ENCODE measurements at places on chromosomes 4 and X. TPM values are rescaled to one million over a fixed set of nuclear protein-coding genes. Genes with fewer than 3 reads are reported as not detected.

- no peak for DNase-seq
These were observed 240.4 kb upstream of the LDB2 start for GRCh38 chr4:17138847-17139246.

DNA sequence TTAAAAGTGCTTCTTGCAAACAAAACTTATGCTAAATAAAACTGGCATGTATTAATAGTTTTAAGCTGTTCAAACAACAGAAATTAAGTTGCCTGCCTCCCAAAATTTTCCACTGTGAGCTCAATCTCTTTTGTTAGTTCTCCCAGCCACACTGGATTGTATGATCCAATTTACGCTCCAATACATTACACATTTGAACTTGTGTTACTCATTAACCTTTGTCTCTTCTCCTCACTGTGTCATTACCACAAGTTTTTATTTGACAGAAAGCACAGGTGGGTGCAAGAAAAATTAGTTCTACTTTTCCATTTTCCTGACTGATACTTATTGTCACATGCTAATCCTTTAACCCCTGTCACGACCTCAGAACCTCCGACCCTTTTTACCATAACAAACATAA, 55.5 kb downstream of the SHISA3 start:
- no peak for DNase-seq

Gene WNK3
- 0.40 TPM for total RNA-seq

DNA sequence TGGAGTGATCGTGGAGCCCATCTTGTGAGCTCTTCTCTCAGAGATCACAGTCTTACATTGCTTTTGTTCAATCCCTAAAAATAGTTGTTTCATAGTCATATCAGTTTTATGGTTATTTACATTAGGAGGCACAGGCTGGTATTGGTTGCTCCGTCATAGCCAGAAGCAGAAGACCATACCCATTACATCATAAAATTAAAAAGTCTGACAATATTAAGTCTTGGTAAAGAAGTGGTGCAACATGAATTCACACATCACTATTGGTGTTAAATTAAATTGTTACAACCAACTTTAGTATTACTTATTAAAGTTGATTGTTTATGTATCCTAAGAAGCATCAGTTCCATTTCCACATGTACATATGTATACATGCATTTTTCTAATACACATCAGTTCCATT, 84.6 kb downstream of the LARP1B start:
- DNase-seq: no peak

DNA sequence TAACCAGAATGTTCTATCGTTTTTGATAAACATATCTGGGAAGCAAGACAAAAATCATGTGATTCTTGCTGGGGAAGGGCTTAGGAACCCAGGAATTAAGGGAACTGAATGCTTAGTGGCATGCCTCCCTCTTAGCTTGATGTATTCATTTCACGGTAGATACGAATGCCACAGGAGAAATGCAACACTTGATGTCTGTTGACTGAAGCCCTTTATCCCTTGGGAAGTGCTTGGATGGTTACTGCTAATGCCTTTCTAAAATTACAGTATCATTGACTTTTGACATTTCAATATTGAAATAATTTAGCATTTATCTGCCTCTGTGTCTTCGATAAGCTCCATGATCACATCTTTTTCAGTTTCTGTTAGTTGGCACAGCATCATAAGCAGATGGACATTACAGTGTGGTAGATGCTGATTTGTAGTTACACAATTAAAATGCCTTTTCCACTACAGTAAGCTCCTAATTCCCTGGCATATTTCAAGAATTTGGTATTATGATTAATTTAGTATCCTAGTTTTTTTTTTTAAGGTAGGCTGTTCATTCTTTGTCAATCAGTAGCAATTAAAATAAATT, 226.7 kb downstream of the ARHGAP10 start:
- no peak for DNase-seq

GRCh38 chrX:71533516-71533850, 579 bp downstream of the OGT start:
- DNase-seq: no peak

- DNase-seq: no peak
These were observed 1191.3 kb upstream of the IGFBP7 start for GRCh38 chr4:58301376-58301999.

GRCh38 chr4:79526641-79527565, 118.9 kb upstream of the GK2 start:
- DNase-seq: no peak

DNA sequence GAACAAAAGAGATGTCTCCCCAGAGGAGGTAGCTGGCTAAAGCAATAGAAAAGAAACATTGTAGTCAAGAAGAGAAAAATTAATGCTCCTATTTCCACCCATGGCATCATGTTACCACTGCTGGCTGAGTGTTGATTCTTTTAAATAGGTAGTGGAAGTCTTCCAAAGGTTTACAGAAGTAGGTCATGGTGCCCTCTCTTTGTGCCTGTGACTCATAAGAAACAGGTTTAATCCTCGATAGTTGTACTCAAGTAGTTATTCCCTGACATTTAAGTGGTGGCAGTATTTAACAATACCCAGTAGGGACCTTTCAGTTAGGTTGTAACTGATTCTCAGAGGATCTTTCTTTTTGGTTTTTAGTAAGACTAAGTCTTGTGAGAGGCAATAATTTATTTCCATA, 247.8 kb downstream of the TEX13A start:
- DNase-seq: no peak

Gene ABCG2
- 121 TPM for total RNA-seq

GRCh38 chr4:94378047-94378446, 35.4 kb upstream of the HPGDS start:
- DNase-seq: no peak

DNA sequence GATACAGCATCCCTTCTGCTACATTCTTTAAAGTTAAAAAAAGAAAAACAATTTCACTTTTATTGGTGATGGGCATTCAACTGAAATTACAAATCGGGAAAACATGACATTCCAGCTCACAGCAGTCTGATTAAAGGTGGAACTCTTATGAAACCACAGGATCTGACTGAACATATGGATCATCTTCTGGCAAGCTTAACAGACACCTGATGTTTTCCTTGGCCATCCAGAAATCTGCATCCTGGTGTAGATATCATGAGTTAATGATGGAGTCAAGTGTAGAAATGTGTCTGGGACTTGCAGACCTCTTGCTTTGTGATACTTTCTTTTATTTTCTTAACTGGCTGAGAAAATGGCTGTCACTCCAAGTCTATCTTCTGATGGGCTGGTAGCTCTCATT, 167.9 kb downstream of the CBR4 start:
- no peak for DNase-seq

DNA sequence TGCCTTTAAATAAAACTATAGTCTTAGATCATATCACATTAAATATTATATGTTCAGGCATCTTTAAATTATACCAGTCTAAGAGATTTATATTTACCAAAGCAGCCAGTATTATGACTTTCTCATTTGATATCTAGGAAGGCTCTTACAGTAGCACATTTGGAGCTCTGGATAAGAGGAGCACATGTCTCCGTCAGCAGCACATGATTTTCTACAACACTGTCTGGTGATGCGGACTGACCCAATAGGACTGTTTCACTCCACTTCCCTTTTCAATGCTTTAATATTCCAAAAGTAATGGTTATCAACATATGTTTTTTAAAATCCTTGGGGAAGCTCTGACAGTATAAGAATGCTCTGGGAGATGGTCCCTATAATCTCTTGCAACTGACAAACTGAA, 61.5 kb downstream of the HAUS3 start:
- no peak for DNase-seq

Gene PABPC1L2A
- total RNA-seq: not detected

DNA sequence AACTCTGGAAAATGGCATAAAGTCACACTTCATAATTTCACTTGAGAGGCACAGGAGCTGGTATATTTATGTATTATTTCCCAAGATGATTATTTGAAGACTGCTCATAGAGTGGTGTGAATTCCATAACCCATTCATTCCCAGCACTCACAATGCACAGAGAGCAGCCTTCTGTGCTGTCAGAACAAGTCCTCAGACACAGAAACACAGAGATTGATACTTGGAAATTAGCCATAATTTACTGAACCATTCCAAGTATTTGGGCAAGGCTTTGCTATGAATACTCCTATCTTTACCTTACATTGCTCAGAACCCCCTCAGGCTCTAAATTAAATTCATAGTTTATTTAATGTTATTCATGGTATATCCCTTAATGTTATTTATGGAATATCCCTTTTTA, 53.6 kb downstream of the PABPC4L start:
- no peak for DNase-seq

GRCh38 chrX:102985192-102985591, 48.1 kb downstream of the RAB40AL start:
- DNase-seq: no peak

GRCh38 chr4:33085709-33086108, 2365.5 kb downstream of the PCDH7 start:
- no peak for DNase-seq

GRCh38 chr4:103887191-103887590, 167.4 kb upstream of the TACR3 start:
- DNase-seq: no peak

Gene KCNIP4
- not detected for total RNA-seq

Gene LGI2
- not detected for total RNA-seq

Gene CLDN34
- not detected for total RNA-seq

Gene RNF212
- total RNA-seq: 6.6 TPM

DNA sequence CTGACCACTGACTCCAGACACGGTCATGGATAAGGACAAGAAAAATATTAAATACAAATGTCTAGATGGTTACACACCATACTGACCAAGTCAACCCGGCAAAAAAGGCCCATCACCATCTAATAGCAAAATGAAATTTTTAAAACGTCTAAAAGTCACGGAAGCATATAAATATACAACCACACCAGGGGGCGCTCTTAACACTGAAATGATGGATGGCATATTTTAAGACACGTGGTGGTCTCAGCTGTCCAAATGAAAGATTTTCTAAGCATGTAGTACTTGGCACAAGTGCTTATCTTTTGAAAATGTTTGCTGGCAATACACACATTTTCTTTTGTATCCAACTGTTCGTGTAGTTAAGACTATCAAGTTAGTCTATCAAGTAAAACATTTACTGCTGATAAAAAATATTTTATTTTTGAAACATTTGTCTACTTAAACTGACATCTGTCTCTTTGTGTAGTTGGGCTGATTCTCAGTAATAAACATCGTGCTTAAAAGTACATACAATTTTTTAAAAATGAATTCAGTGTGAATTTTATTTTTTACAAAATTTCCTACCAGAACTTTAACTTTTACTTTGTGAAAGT, 64.6 kb downstream of the COX7B2 start:
- peak; percentile 19 for DNase-seq

- no peak for DNase-seq
These were observed 139.9 kb upstream of the ZIC3 start for GRCh38 chrX:137425986-137426385.

DNA sequence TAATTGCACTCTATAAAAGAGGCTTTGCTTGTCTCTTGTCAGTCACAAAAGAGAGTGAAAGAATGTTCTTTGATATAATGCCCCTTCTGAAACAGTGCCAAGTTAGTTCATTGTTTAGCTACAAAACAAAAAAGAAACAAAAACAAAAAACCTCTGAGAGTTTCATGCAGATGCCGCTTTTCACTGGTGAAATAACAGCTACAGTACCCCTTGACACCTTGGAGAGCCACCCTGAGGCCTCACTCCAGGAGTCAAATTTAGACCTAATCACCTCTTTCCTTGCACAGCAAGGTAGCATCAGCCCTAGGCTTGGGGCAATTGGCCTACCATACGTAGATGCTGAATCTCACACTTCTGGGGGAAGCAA, 185.2 kb downstream of the UNC5C start:
- DNase-seq: no peak

DNA sequence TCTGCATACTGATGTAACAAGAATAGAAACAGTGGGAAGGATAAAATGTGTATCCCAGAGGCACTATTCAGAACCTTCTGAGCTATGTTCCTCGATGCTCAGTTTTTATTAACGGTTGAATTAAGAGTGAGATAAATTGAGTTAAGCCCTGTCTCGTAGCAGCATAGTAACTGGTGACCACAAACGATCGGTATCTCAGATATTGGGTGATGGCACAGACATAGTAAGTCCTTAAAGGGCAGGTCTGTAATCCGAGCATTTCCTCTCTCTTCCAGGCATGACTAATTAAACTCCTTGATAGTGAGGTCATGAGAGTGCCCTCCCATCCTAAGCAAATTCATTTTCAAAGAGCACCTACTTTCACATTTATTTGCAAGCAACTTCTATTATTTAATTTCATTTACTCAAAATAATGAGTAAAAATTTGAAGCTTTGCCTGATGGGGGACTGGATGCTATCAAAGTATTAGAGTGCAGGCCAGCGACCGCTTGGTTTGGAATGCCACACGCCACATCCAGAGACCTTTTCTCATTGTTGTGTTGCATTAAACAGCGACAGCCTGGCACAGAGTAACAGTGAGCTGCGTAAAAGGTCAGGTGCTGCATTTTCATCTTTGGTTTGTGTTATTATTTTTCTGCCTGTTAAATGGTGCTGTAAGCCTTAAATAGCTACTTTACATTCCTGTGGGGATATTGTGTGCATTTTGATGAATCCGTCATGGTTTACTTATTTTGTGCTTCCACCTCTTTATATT, 101.9 kb downstream of the PCDH7 start:
- DNase-seq: no peak

GRCh38 chr4:34615315-34615714, 1629.0 kb downstream of the ARAP2 start:
- DNase-seq: no peak

- DNase-seq: no peak
These were observed 372.0 kb upstream of the NDST4 start for GRCh38 chr4:115485402-115485801.

Gene FBXL5
- 58.7 TPM for total RNA-seq

Gene ADH1A
- not detected for total RNA-seq

Gene AWAT2
- not detected for total RNA-seq

DNA sequence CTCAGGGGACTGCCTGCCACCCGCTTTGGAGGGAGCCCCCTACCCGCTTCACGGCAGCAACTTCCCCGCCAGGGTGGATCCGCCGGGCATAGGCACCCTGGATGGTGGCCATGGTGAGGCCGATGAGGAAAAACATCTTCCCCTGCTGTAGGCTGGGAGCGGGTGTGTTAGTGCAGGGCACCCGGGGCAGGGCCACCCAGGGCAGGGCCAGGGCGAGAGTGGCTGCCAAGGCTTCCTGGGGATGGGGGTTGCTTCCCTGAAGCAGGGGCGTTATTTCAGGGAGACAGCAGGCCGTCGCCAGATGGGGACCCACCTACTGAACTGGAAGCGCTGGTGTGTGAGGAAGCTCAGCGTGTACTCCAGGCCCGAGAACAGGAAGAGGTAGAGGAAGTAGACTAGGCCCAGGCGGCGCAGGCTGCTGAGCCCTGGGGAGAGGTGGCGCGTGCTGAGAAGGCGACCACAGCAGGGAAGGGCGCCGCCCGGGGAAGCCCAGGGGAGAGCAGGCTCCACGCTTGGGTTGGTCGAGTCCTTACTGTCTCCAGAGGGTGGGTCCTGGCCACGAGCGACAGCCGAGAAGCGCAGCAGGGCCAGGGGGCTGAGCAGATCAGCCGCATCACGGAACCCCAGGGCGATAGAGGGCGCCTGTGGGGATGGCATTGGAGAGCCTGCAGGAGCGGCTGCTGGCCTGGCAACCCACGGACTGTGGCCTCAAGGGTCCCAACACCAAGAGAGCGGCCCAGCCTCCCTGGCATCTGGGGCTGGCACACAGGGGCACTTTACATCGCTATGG, 31.5 kb downstream of the NOP14 start:
- peak; percentile 91 for DNase-seq

Gene GRPR
- total RNA-seq: not detected
